Suppressor macrophage (primary cell): ENCODE measurements at places on chromosomes 7 and 10.

GRCh38 chr7:91517201-91517785 lies 253.1 kb downstream of the FZD1 start:
- no peak for DNase-seq

GRCh38 chr10:78038105-78038504 lies 4.4 kb downstream of the RPS24 start:
- DNase-seq, result no peak

GRCh38 chr10:77993620-77994019 lies 35.7 kb downstream of the POLR3A start:
- DNase-seq, result no peak

DNA sequence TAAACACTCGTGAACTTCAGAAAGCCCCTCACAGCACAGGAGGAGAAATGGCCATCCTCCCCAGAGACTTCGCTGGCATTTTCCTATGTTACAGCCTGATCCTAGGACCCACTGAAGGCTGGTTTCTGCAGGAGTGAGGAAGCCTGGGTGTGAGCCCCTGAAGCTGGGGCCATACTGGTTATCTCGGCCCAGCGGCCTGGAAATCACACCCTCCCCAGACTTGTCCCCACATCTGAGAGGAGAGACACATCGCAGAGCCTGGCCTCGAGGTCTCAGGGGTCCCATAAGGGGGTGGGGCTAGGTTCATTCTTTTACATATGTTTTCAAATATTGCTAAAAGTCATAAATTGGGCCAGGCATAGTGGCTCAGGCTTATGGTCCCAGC lies 17.5 kb upstream of the RET start:
- DNase-seq, result no peak

- DNase-seq, result peak; percentile 11
These were observed 35.7 kb downstream of the P4HA1 start for GRCh38 chr10:73060738-73061635.

- DNase-seq, result no peak
These were observed 117.3 kb upstream of the PALS2 start for GRCh38 chr7:24455813-24456525.

- DNase-seq, result peak; percentile 11
These were observed 38.6 kb upstream of the ACSL5 start for GRCh38 chr10:112335111-112335867.

DNA sequence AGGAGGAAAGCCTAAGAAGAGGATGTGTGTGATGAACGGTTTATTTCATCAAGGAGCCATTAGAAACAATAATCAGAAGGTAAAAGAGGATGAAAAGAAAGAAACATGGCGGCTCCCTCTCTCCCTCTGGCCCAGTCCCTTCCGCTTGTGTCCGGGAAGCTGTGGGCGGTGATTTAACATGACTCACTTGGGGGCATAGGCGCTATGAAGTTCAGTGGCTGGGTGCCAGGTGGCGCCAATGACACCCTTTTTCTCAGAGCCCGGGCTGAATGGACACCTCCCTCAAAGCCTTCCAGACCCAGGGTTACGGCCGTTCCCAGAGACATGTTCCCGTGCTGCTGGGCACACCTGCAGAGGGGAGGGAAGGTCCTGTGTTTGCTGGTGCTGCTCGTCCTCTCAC lies 244.0 kb downstream of the SKAP2 start:
- DNase-seq, result peak; percentile 79

DNA sequence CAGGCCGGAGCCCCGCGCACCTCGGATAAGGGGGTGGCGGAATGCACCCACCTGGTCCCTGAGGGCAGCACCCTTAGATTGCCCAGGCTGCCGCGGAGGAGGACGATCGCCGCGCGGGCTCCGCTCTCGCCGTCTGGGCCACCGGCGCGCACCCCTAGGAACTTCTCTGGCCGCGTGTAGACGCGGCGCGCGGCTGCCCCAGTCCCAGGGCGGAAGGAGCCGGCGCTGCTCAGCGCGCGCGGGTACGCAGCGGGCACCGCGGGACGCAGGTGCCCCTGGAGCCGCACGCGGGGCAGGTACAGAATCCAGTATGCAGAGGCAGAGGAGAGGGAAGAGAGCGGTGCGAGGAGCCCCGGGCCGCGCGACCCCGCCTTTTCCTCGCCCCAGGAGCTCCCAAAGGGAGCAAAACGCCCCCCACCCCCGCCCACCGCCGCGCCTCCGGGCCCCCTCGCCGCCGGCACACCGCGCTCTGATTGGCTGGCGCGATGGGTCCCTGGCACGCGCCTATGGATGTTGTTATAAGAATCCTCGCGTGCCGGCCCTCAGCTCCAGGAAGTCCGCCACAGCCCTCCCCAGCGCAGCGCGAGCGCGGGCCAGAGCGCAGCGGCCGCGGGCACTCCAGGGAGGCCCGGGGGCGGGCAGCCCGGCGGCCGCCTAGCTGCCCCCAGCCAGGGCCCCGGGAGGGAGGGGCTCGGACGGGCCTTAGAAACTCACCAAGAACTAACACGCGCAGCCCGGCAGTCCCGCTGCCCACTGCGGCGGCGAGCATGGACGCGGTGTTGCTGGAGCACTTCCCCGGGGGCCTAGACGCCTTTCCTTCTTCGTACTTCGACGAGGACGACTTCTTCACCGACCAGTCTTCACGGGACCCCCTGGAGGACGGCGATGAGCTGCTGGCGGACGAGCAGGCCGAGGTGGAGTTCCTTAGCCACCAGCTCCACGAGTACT lies at the start of gene PTF1A:
Gene PTF1A (plus strand): TSS at position 549 of the 948 bp plus-strand sequence. CDS start 219 bp downstream, at position 768.
- no peak for DNase-seq

DNA sequence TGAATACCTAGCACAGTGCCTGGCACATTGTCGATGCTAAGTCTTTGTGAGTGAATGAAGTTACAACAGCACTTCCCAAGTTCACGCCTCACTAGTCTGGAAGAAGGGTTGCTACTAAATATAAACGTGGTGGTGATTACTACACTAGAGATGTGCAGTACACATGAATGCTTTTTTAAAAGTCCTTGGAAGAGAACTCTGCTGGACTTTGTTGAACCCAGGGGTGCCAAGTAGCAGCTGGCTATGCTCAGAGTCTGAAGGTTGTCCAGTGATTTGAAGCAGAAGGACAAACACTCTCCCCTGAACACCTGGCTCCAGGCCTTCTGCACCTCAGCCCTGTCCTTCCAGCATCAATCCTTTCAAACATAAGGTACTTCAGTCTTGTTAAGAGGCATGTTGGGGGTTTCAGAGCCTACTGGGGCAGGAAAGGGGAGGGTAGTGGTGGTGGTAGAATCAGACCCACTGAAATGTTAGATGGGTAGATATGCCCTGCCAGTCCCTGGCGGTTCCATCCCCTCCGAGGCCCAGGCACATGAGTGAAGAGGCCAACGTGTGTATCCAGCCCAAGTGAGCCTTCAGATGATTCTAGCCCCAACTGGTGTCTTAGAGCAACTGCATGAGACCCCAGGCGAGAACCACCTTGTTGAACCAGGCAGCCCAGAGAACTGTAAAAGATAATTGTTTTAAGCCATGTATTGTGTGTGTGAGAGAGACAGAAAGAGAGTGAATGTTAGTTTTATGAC lies 94.4 kb downstream of the TAX1BP1 start:
- DNase-seq, result no peak

- no peak for DNase-seq
These were observed 157.5 kb upstream of the TNS3 start for GRCh38 chr7:47739301-47739875.

DNA sequence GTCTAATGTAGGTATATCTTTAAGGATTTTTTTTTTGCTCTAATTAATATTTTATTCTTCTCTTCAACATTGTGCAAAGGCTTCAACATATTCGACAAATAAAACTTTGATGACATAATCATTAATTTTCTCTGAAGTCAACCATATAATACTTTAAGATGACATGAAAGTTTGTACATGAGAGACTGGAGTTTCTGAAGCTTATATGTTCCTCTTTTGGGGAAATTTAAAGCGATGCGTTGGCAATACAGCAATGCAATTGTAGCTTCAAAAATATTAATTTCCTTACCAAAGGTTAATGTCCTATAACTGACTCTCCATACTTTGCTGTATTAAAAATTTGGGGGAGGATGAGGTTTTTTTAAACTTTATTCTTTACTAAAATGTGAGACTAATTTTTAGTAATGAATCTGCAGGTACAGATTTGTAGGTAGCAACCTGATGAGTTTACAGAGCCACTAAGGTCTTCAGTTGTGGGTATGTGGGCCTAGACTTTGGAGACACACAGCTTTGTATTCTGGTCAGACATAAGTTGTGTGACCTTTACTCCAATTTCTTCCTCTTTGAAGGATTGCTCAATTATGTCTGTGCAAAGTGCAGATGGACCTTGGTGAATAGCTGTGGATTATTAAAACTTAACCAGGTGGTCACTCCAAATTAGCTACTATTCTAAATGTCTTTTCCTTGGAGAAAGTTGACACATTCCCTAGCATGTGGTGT lies 18.0 kb upstream of the LIPA start:
- no peak for DNase-seq

GRCh38 chr7:156128496-156128895 lies 316.2 kb upstream of the SHH start:
- no peak for DNase-seq

DNA sequence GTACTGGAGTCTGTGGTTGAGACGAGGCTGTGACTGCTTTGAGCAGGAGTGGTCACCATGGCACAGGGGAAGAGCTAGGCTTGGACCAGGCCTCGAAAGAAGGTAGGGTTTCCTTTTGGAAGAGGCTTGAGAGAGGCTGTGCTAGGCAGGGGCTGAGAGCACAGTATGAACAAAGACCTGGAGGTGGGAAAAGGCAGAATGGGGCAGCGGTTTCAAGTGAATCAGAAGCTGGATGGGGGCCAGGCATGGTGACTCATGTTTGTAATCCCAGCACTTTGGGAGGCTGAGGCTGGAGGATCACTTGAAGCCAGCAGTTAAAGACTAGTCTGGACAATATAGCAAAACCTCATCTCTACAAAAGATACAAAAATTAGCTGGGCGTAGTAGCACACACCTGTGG lies 65.9 kb downstream of the CLIP2 start:
- peak; percentile 33 for DNase-seq

DNA sequence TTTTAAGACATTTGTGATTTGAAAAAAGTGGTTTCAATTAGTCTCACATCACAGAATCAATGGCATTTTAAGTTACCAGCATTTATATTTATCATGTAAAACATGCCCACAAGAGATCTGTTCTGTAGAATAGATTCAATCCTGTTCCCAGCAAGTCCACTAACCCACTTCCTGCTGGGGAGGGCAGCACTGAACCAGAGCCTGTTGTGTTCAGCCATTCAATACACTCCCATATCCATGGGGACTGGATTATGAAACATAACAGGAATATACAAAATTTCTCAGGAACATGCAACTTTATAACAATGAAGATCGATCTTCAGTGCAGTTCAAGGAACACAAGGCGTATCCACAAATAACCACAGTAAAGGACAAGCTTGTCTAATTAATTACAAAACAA lies 24.4 kb upstream of the ANK3 start:
- no peak for DNase-seq

- no peak for DNase-seq
These were observed 1138.3 kb downstream of the XPNPEP1 start for GRCh38 chr10:108785011-108785410.

- DNase-seq, result no peak
These were observed 128.4 kb upstream of the PPP2R2D start for GRCh38 chr10:131772441-131772840.

DNA sequence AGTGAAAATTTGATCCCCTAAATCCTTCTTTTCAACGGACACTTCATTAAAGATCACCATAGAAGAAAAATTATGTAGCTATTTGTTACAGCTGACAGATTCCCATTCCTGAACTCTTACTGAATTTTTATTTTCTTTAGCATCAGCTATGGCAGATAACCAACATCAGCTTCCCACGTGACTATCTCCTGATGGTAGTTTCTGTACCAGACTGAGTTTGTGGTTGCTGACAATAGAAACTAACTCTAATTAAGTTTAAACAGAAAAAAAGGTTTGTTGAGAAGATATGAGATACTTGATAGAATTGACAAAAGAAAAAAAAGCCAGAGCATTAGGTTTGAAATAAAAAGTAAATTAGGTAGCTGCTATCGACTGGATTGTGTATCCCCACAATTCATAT lies 101.8 kb downstream of the DYNC1I1 start:
- no peak for DNase-seq

GRCh38 chr7:151406051-151406875 lies 3.6 kb downstream of the WDR86 start:
- DNase-seq, result no peak

- no peak for DNase-seq
These were observed 8.8 kb upstream of the CNPY1 start for GRCh38 chr7:155555116-155555695.

- DNase-seq, result no peak
These were observed 143.0 kb downstream of the RSU1 start for GRCh38 chr10:16674147-16674703.

DNA sequence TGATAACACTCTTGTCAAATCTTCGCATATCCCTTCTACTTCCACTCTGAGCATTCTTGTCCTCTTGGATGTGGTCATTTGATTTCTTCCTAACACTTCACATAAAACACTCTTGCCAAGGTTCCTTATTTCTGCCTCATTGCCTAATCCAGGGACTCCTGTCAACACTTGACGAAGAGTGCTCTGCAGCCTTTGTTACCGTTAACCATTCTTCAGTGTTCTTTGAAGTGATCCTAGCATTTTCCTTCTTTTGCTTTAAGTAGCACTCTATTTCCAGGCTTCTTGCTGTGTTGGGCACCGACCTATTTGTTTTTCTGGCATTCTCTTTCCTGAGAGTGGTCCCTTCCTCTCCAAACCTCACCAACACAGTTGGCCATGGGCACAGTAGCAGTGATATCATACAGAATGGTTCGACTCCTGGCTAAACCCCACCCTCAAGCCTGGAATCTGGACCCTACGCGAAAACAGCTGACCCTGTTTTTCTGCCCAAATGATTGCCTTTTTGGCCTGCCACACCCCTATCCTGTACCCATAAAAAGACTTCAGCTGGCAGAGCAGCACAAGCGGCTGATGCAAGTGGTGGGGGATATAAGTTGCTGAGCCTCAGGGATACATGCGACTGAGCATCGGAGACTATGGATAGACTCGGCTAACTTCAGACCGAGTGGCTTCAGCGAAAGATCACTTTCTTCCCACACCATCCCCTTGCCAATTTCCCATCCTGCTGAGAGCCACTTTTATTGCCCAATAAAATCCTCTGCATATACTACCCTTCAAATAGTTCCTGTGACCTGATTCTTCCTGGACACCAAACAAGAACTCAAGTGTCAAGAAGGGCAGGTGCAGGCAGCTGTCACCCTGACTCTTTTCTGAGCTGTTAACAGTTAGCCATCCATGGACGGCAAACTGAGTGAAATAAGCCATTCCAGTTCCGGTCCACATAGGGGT lies 820.6 kb downstream of the CCSER2 start:
- no peak for DNase-seq

DNA sequence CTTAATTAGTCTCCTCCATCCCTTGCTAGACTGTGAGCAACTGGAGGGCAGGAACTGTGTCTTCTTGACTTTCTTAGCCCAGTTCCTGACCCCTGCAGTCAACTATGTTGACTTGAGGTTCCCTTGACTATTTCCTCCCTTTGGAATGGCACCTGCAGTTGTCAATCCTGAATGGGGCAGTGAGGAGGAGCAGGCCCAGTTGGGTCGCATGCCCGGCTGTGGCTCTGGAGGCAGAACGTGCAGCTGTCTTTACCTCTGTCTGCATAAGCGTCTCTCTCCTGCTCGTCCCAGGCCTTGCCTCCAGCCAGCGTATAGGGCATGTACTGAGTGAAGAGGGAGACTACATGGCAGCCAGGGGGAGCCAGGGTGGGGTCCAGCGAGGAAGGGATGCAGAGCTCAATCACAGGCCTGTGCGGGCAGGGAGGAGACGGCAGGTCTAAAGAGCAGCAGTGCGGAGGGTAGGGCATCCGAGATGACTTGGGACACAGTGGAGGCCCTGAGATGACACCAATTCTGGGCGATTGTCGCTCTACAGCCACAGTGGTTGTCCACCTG lies 26.8 kb downstream of the PYROXD2 start:
- DNase-seq, result no peak
